CD4-positive, alpha-beta T cell treated with Interleukin-4 for 1 hour (primary cell): ENCODE measurements at places on chromosomes 7 and 10.

DNA sequence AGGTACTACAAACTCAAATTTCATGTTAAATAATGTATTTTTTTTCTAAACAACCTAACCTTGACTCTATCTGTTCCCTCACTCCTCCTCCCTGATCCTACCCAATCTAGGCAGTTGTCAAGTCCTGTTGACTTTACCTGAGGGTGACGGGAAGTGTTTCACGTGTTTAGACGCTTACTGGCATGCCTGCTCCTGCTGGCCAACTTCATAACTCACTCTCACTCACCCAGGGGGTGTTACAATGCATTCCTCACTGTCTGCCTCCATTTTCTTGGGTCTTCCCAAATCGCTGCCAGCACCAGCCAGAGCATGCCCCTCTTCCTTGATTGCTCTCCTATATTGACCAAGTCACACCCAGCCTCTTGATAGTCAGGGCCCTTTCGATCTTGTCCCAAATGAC lies 28.3 kb downstream of the CRCP start:
- no peak for DNase-seq

GRCh38 chr7:130890176-130891020 lies 156.4 kb upstream of the KLF14 start:
- DNase-seq: no peak

DNA sequence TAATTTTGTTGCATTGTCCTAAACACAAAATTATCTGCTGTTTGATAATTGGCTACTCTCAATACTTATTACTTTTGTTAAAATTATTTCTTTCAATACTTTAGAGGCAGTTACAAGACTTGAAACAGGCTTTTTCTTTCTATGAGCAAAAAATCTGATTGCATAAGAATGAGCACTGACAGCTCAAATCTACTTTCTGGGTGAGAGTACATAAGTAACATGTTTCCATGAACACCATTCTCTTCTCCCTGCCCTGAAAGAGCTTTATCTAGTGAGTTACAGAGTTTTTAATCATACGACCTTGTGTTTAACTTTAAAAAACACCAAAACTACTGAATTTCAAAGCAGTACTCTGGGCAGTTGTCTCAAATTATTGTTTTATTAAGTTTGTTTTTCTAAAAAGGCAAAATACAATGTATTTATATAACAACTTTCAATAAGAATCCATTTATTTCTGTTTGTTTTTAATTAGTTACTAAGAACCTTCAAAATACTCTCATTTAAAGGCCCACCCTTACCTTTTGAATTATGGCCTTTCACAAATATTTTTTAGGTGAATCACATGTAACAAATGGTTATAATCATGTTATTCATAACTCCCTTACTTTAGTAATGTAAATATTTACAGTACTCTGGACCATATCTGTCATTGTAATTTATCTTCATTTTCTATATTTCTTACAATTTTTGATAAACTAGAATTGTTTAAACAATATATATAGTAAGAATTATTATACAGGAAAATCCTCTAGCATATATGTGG lies 23.0 kb upstream of the TFAM start:
- no peak for DNase-seq

- DNase-seq: no peak
These were observed 22.7 kb downstream of the DYNC1I1 start for GRCh38 chr7:95794917-95795515.

- peak; percentile 68 for DNase-seq
These were observed 85.8 kb downstream of the NRP1 start for GRCh38 chr10:33248638-33249037.

- DNase-seq: peak; percentile 52
These were observed 18.6 kb downstream of the OPALIN start for GRCh38 chr10:96339956-96340904.

- DNase-seq: no peak
These were observed 3.3 kb upstream of the CYP51A1 start for GRCh38 chr7:92137557-92137956.

DNA sequence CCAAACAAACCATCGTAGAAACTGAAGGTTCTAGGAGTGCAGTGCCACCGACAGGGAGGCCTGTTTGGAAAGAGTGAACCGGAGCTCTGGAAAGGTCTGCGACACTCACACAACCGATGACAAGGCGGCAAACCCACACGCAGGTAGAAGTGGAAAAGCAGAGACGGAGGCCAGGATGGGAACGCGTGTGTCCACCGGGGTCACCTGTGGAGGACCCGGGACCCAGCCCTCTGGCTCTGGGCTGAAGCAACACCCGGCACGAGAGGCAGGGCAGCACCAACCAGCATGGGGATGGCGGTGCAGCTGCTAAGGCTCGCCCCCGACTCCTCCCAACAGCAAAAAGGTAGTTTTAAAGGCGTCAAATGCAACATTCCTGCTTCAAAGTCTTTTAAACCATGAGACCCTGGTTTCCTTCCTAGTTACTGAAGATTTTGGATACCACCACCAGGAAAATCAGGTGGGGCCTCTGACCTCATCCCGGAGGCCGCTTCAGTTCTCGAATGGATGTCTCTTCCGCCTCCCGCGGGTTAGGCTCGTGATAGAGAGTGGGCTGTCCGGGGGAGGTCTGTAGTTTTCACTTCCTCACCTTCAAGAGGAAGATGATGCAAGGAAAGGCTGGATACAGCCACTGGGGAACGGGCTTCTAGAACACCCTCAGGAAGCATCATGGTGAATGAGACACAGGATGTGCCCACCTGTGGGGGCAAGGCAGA lies 115.5 kb downstream of the SMURF1 start:
- DNase-seq: no peak

DNA sequence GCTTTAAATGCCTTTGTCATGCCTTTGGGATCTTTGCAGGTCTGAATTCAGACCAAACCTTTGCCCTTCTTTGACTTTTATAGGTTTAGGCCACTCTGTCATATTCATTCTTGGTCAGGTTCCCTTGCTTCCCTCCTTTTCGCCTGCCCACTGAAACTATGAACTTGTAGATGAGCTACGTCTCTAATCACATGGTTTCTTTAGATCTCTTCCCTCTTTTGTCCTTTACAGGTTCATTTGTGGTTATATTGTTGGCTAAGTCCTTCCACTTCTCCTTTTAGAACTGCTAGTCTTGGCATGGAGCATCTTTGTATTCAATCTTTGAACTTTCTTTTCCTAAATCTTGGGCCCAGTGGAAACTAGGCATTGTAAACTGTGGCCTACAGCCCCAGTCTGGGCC lies 104.0 kb upstream of the ZEB1 start:
- peak; percentile 7 for DNase-seq

DNA sequence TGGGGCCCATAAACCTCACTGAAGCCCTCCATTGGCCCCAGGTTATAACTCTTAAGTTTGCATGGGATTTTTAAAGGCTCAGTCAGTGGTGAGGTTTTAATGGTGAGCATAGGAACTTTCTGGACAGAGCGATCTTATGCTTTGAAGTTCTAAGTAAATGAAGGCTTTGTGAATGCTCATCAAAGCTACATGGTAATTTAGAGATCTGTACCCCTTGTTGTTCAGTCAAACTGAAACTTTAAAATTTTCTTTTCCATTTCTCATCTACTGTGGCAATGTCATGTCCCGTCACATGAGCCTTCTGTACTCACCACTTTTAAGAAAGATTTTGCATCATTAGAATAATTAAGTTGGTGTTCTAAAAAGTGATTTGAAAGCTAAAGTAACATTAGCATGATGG lies 39.9 kb downstream of the CHN2 start:
- DNase-seq: no peak

DNA sequence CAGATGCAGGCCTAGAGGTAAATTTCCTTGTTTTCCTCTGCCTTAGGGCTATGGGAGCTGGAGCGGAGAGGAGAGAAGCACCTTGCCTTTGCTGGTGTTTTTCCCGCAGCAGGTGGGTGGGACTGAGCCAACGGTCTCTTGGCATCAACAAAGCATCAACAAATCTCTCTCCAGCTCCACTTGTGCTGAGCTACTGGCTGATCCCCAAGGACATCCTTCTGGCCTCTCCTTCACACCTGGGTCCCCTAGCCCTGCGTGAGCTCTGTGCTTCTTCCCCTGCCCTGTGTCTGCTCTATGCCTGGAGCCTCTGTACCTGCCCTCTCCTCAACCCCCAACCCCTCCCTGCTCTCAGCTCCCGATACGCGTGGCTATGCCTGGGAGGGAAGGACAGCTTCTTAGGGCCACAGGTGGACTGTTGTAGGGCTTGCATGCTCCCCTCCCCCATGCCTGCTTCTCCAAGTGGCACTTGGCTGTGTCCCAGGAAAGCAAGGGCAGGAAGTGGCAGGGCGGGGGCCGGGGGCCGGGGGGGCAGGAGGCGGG lies 3.2 kb upstream of the CLDN4 start:
- no peak for DNase-seq

GRCh38 chr10:61542596-61542995 lies 89.4 kb upstream of the TMEM26 start:
- no peak for DNase-seq

DNA sequence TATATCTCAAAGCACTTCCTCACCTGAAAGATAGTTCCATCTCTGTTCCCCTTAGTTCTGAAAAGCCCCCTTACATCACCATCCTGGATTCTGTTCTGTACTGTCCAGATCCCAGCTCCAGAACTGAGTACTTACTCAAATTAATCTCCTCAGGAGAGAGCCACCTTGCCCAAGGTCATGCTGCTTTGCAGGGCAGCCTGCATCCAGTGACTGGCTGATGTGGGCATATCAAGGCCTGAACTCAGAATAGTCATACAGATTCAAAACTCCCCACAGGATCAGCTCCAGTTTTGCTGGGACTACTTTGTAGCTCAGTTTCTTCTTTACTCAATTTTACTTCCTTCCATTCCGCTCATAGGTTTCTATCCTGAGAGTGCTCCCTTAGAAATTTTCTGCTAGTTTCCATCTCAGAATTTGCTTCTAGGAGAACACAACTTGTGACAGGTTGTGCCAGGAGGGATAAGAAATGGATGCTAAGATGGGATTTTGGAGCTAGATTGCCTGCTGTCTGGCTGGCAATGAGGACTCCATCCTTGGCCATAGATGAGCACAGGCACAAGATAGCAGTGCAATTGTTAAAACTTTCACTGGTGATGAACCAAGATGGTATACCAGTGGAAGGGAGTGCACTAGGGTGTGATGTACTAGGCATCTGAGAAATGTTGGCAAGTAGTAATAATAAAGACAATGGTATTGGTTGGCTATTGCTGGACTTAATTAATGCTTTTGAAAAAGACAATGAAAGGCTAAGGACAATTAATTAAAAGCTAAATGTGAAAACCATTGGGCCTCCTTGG lies 17.3 kb downstream of the SRGN start:
- DNase-seq: no peak
